ENCODE measurements at places on chromosomes 1 and 21.

- no peak for DNase-seq
Measured at GRCh38 chr1:217026531-217026930, 303.3 kb upstream of the ESRRG start.

- DNase-seq = no peak
Measured at GRCh38 chr1:226956942-226957713, 17.0 kb downstream of the COQ8A start.

DNA sequence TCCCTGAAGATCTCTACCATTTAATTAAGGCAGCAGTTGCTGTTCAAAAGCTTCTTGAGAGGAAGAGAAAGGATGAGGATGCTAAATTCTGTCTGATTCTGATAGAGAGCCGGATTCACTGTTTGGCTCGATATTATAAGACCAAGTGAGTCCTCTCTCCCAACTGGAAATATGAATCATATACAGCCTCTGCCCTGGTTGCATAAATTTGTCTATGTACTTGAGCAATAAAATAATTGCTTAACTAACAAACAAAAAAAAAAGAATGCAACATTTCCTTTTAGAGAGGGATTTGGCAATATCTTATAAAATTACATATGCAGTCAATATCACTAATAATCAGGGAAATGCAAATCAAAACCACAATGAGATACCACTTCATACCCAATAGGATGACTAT, 26.8 kb downstream of the ALDH9A1 start:
- DNase-seq = no peak

GRCh38 chr1:222613627-222614026, 4.3 kb upstream of the MIA3 start:
- no peak for DNase-seq

DNA sequence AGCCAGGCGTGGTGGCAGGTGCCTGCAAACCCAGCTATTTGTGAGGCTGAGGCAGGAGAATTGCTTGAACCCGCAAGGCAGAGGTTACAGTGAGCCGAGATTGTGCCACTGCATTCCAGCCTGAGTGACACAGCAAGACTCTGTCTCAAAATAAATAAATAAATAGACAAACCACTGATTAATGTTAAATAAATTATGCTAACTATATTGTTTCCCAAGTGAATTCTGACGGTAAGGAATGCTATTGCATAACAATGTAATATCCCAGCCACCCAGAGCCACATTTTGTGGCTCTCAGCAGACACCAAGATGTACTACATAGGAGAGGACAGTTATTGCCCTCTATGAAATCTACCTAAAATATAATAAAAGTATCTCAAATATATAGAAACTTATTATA, 55.4 kb downstream of the LPGAT1 start:
- DNase-seq = no peak

DNA sequence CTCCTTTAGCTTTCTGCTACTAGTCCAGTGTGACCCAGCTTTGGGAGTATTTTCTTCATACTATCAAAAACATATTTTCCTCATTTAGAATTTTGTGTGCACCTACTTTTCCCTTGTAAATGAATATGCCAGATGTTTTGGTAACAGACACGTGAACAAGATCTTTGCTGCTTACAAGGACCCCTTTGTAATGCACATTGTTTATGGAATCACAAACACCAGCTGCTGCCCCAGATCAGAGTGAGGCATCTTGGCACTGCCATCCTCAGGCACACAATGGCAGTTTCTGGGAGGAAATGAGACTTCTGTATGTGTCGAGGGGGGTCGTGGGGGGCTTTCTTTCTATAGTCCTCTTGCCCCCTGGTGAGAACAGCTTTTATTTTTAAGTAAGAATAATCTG, 115.7 kb downstream of the RGL1 start:
- DNase-seq = no peak

DNA sequence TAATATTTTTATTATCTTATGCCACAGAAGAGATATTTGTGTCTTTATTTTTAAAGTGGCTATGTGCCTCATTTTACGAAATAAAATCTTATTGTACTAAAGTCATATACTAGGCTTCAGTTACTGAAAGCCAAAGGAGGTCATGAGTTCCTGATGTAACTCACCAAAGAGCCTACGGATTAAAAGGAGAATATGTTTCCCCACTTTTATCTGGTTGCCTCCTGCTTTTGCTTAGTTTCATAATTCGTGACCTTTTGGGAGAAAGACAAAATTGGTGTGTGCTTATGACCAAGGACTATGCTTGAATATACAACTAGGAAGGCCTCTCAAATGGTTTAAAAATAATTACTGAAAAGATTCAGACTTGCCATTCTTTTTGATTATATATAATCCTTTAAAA, 18.2 kb upstream of the AHCTF1 start:
- DNase-seq = no peak

GRCh38 chr21:31221043-31221442, 123.0 kb downstream of the TIAM1 start:
- DNase-seq = no peak

- DNase-seq = no peak
Measured at GRCh38 chr1:177615251-177615650, 354.6 kb downstream of the SEC16B start.

- no peak for DNase-seq
Measured at GRCh38 chr21:15422783-15423182, 307.0 kb upstream of the USP25 start.

DNA sequence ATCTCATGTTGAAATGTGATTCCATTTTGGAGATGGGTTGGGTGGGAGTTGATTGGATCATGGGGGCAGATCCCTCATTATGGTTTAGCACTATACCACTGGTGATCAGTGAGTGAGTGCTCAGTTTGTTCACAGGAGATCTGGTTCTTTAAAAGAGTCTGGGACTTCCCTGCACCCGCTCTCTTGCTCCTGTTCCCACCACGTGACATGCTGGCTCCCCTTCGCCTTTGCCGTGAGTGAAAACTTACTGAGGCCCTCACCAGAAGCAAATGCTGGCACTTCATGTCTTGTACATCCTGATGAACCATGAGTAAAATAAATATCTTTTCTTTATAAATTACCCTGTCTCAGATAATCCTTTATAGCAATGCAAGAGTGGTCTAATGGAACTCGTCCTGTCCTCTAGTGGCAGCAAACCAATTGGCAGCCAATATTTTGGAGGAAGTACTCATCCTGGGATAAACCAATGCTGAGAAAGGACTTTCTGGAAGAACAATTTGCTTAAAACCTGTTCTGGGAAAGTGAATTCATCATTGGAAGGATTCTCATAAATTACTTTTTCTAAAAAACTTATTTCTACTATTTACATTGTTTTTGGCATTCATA, 27.8 kb upstream of the CYP4A11 start:
- no peak for DNase-seq

GRCh38 chr1:55725378-55725777, 510.2 kb upstream of the USP24 start:
- no peak for DNase-seq

DNA sequence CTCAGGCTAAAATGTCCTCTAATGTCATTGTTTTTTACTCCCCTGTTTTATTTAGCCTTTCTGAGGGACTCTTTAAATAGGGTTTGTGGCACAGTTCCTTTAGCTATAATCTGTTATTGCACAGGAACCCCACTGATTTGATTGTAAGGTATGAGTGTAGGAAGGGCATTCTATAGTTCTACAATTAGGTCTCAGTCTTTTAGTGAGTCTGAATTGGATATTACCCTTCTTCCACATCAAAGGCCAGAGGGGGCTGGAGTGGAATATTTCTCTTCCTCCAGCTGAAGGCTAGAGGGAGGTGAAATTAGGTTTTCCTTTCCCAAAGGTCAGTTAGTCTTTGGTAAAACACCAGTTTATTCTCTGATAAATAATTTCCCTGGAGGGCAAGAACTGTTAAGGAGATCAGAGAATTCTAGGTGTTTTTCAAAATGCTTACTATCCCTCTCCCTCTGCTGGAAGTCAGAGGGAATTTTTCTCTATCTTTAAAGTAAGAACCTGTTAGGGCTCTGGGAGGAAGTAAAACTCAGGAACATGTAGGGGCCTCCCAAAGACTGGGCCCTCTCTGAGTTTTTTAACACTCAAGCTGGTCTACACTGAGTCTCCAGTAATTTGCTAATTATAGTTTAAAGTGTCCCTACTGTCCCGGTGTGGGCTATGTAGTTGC, 176.3 kb upstream of the ZNHIT6 start:
- DNase-seq = no peak

DNA sequence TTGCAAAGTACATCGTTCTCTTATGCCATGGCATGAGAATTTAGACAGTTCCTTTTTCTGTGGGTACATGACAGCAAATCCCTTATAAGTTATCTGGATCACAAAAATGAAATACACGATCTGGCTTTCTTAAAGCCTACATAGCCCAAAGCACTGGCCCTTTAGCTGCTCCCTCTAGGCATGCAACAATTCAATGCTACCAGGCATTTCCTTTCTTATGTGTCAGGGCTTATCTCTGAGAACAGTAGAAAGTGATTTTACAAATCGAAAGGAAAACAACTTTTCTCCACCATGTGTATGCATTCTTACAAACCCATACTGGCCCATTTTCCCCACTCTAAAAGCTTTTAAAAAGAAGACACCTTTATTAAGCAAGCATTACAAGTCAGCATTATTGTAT, 139.7 kb downstream of the GRIK1 start:
- no peak for DNase-seq

DNA sequence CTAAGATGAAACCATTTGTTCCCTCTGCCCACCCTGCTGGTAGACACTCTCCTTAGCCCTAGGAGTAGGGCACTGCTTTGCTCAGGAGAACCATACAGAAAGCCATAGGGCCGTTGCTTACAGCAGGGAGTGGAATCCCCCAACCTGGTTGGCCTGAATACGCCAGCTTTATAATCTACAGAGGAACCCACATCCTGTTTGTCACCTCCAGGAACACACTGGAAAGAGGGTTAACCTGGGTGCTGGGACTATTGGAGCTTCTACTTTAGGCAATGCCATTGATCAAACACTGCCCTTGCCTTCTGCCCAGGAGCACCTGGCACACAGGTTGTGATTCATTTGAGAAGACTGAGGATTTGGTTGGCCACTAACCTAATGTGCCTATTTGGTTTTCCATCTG, 124.8 kb downstream of the TNR start:
- DNase-seq = no peak

GRCh38 chr1:234763367-234763766, 153.4 kb upstream of the IRF2BP2 start:
- no peak for DNase-seq

DNA sequence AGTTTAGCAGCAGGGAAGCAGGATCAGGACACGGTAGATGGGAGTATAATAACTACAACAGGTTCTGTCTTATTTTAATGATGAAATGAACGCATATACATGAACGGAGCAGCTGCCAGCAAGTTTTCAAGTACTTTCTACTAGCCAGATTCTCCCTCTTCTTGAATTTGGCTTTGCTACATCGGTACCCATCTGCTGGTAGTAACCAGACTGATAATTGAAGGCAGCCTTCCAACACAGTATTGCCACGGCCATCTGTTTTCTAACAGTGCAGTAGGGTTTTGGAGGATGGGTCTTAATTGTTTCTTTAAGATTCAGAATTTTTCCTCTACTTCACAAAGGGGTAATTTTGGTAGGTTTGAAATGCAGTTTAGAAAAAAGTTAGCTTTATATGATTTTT, 33.4 kb downstream of the CENPF start:
- DNase-seq = no peak

DNA sequence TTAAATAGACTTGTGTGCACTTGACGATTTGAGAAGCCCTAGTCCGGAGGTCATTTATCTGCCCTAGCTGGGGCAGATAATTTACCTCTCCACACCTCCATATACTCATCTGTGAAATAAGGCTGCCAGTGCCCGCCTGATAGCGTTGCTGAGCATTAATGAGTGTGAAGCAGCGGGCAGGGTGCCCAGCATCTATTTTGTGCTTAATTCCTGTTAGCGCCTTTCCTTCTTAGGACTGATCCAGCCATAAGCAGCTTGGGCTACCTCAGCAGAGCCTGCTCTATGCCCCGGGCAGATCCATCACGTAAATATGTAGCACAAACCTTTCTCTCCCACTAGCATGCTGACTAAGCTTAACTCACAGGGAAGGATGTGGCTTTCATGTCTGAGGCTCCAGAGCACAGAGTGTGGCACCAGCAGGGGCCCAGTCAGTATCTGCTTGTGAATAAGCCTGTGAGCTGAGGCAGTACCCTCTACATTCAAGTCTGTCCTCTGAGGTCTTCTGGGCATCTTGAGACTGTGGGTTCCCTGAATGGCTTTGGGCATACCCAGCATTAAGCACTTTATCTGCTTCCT, 21.5 kb upstream of the RNF187 start:
- no peak for DNase-seq

DNA sequence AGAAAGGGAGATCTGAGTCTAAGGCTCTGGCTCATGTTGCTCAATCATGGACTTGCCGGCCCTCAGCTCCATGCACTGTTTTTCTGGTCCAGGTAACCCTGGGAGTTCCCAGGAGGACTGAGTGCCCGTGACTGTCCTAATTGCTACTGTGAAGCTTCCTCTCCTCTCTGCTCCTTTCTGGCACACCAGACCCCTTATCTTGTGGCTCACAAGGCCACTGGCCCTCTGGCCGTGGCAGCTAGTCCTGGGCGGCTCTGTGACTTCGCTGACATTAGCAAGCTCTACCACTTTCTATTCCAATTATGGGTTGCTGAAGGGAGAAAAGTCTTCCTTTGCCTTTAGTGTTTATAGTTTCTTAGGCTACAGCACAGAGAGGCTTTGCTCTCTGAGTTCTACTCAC, 380.2 kb downstream of the RWDD3 start:
- DNase-seq = no peak

DNA sequence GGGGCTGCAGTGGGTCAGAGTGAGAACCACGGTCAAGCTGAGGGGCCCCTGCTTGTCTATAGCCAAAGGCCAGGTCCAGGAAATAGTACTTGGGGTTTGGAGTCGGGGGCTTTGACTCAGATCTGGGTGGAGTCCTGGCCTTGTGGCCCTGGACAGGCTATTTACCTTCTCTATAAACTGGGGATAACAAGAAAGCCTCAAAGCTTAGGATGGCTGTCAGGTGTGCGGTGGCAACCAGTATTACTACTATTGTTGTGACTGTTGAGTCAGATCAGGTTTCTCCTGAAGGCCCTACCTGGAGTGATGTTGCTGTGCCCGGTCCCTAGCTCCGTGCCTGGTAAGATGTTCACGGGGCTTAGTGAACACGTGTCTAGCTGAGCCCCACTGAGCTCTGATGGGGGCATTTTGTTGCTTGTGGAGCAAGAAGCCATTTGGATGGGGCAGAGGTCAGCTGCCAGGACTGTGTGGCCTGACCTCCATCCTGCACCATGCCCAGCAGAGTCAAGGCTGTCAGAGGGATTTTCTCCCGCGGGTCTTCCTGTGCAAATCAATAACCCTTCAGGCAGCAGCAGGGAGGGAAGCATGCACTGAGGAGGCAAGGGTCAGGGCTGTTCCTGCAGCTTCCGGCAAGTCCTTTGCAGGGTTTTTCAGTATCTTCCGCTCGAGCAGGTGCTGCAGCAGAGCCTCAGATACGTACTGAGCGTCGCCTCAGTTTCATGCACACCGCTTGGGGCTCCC, 170.3 kb downstream of the CAMTA1 start:
- no peak for DNase-seq

- peak; percentile 87 for DNase-seq
Measured at GRCh38 chr1:6473974-6474814, 8.2 kb upstream of the TNFRSF25 start.

- no peak for DNase-seq
Measured at GRCh38 chr1:206814716-206815341, 42.5 kb upstream of the IL10 start.

- no peak for DNase-seq
Measured at GRCh38 chr1:117398957-117399356, 31.7 kb downstream of the MAN1A2 start.

GRCh38 chr1:55536545-55536865, 321.3 kb upstream of the USP24 start:
- no peak for DNase-seq

GRCh38 chr21:36891692-36892091, 74.8 kb downstream of the HLCS start:
- no peak for DNase-seq

All from NCI-H1436 (cell line).